Sigmoid colon (tissue), 7 donors: ENCODE measurements at places on chromosomes 13 and 19. TPM values are rescaled to one million over a fixed set of nuclear protein-coding genes. Genes with fewer than 3 reads are reported as not detected.

- no peak for DNase-seq
These were observed 1031.0 kb upstream of the PCDH9 start for GRCh38 chr13:68261105-68261504.

CYP2S1 gene
- 0.49 TPM for total RNA-seq

PLVAP gene
- 10.5 TPM for total RNA-seq

TMPRSS9 gene
- total RNA-seq: not detected

DNA sequence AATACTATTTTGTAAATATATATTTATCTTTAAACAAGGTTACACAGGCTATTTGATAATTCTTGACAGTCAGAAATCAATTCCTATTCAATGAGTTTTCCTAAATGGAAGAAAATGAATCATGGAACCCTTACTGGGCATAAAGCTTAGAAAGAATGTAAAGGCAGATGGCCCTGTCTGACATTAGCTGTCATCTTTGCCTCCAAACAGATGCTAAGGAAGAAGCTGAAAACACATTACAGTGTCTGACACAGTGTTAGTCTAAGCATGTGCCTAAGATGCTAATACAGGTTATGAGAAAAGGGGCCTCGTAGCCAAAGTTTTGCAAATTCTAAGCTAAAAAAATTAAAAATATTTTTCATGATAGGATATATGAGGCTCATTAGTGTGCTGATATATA is 112.8 kb downstream of the ITGBL1 start:
- DNase-seq: no peak

DNA sequence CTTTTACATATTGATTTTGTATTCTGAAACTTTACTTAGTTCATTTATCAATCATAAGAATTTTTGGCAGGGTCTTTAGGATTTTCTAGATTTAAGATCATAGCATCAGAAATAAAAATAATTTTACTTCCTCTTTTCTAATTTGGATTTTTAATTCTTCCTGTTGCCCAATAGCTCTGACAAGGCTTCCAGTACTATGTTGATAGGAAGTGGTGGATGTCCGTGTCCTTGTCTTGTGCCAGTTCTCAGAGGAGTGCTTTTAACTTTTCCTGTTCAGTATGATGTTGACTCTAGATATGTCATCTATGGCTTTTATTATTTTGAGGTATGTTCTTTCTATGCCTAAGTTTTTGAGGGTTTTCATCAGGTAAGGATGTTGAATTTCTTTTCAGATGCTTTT is 7.7 kb upstream of the KIR2DL4 start:
- no peak for DNase-seq

GRCh38 chr13:103618151-103618550 is 551.9 kb upstream of the SLC10A2 start:
- no peak for DNase-seq

MIER2 gene
- total RNA-seq: 31.9 TPM

DNA sequence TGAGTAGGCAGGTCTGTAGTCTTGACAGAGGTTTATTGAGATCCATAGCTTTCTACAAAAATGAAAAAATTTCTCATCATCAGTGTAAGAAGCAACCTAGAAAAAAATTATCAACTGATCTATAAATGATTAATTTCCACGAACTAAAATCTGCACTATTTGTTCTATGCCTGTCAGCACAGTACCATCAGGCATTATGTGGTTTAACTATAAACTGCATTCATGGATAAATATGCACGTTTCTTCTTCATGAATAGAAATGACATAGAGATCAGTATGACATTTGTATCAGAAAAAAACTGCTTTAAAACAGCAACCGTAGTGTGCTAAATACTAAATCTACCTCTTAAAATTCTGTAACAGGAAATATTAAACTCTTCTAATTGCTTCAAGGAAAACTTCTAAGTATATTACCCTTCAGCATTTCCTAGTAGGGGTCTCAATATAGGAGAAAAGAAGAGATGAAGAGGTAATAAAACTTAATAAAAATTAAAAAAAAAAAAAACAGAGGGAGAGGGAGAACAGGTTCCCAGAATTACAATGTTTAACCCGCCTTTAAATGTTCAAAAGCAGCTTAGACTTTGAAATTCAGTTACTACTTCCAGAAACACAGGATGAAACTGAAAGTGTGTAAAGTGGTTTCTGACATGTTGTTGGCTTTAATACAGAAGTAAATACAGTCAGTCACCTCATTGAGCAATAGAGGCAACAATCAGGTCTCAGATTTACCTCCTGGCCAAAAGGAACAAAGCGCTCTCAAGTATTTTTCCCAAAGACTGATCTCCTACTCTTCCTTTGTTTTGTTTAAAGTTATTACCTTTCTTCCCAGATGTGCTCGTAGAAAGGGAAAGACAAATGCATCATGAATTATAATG is 144.4 kb downstream of the DIAPH3 start:
- DNase-seq: no peak

DNA sequence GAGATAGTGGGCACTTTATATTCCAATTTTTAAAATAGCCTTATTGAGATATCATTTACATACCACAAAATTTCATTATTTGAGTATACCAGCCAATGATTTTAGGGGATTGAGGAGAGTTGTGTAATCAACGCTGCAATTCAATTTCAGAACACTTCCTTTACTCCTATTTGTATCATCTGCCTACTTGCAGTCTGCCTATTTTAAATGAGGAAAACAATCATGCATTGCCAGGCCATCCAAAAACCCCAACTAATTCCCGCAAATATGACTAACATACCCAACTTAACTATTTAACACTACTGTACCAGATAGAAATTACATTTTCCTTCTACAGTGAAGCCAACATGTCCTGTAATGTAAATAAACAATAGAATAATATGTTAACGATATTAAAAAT is 26.7 kb downstream of the CAB39L start:
- no peak for DNase-seq

ZNF723 gene
- total RNA-seq: not detected

DNA sequence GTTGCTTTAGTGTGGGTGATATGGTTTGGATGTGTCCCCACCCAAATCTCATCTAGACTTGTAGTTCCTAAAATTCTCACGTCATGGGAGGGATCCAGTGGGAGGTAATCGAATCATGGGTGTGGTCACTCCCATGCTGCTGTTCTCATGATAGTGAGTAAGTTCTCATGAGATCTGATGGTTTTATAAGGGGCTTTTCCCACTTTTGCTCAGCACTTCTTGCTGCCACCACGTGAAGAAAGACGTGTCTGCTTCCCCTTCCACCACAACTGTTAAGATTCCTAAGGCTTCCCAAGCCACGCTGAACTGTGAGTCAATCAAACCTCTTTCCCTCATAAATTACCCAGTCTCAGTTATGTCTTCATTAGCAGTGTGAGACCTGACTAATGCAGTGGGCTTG is 26.0 kb downstream of the OR10H4 start:
- DNase-seq: no peak

DNA sequence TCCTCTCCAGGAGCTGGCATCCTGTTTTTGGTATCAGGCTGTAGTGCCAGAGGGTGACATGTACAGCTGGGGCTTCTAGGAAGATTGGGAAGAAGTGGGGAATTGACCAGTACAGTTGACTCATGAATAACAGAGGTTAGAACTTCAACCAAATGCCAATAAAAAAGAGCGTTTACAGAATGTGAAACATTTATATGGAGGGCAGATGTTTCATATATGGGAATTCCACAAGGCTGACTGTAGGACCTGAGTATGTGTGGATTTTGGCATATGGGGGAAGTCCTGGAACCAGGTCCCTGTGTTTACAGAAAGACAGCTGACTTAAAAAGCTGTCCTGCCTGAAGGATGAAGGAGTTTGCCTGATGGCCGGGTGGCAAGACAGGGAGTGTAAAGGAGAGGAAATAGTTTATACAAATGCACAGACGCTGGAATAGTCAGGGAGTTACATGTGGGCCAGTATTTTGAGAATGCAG is 5.2 kb downstream of the CHAMP1 start:
- no peak for DNase-seq

DNA sequence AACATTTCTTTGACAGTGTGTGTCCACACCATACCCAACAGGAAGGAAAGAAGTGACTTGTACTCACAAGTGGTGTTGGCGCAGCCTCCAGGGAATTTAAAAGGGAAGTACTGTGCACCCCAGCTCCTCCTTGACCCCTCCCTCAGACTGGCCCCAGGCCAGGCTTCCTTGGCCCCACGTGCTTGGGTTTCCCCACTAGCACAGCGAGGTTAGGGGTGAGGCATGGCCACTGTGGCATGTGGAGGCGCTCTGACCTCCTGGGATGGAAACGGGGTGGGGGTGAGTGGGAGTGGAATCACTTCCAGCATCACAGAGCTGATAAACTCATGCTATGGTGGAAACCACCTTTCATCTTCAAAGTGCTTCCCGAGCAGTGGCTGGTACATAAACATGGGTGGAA is 168.6 kb downstream of the ZNF536 start:
- DNase-seq: no peak

- no peak for DNase-seq
These were observed 18.4 kb downstream of the SPATA13 start for GRCh38 chr13:24178847-24179485.

- DNase-seq: no peak
These were observed 50.2 kb upstream of the ZNF835 start for GRCh38 chr19:56721714-56722113.

DNA sequence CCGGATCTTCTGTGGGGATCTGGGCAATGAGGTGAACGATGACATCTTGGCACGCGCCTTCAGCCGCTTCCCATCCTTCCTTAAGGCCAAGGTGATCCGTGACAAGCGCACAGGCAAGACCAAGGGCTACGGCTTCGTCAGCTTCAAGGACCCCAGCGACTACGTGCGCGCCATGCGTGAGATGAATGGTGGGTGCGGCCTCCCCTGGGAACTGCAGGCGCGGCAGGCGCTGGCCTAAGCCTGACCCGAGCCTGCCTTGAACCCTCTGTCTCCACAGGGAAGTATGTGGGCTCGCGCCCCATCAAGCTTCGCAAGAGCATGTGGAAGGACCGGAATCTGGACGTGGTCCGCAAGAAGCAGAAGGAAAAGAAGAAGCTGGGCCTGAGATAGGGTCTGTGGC is 4.4 kb upstream of the ETV2 start:
- no peak for DNase-seq

DNA sequence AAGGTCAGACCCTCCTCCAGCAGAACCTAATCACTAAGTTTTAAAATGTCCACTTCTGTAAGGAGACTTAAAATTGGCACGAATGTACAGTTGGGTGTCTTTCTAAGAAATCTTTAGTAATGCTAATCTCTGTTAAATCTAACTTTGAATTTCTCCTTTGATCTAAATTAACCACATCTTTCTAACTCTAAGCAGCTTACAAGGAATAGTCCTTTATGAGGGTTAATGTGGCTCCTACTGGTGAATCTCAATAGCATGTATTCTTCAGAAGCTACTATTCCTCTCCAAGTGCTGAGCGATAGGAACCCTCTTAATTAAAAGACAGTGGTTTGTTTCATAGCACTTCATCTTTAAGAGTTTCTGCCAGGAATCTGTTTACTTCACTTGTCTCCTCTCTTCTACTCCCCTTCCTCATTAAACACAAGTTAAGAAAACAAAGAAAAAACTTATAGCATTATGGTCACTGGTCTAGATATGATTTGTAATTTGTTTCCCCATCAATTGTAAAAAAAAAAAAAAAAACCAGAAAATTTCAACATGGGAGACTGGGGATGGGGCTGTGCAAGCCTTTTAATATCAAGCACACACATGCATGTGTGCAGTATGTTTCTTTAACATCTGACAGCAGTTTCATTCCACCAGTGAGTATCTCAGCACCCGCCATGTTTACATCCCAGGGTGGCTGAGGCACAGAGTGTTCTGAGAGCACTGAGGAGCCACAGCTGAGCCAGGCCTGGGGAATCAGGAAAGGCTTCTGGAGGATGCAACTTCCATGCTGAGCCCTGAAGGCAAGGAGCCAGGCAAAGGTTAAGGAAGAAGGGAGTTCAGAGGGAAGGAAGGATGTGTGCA is 57.7 kb downstream of the ATP7B start:
- DNase-seq: no peak

DNA sequence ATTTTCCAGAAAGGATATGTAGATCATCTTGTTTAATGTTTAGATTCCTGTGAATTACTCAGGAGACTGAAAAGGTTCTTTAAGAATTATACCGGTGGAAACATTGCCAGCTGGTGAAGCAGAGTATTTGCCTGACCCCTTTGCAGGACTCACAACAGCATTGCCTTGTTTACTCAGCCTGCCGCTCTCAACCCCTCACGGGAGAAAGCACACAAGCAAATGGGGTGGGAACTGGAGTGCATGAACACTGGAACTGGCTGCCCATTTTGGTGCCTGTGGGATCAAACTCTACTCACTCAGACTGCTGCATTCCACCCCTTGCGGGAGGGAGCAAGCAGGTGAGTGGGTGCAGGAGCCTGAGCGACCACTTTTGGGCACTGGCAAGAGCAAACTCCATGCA is 804.7 kb upstream of the SLITRK1 start:
- no peak for DNase-seq

ZNF20 gene
- total RNA-seq: 2.2 TPM

SIGLEC14 gene
- 5.6 TPM for total RNA-seq

GRCh38 chr13:51688937-51689662 is 104.8 kb downstream of the WDFY2 start:
- no peak for DNase-seq

DNA sequence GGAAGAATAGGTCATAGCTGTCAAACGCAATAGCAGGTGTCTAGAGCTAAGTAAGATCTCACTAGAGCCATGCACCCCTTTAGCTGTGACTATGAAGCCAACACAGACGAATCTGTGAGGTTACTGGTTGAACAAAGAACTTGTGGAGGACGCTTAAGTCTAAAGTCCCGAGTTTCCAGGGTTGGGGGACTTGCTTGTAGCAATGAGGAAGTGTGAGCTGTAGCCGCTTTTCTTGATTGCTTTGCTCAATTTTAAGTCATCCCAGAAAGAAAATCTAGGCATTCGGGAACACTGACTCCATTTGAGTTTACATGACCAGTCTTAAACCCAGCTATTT is 1.6 kb downstream of the GPC5 start:
- no peak for DNase-seq

BCKDHA gene
- total RNA-seq: 29.6 TPM

GRCh38 chr13:52164989-52165388 is 5.6 kb upstream of the NEK3 start:
- no peak for DNase-seq

DNA sequence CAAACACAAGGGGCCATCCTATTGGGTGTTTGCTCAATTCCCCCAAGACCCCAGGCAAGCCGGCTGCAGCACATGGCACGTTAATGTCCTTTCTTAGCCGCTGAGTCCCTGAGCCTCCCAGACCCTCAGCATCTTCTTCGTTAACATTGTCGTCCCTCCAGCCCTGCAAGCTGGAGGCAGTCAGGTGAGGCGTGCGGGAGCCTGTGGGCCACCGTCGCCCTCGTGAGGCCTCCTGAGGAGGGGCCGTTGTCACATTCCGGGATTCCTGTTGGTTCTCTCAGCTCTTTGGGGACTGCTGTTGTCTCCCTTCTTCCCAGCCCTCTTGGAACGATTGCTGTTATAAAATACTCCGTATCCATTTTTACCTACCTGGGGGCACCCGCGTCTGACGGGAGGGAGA is 140.6 kb downstream of the KDM4B start:
- DNase-seq: no peak

MBD3L2 gene
- total RNA-seq: not detected
